ENCODE measurements at places on chromosomes 4 and X.

DNA sequence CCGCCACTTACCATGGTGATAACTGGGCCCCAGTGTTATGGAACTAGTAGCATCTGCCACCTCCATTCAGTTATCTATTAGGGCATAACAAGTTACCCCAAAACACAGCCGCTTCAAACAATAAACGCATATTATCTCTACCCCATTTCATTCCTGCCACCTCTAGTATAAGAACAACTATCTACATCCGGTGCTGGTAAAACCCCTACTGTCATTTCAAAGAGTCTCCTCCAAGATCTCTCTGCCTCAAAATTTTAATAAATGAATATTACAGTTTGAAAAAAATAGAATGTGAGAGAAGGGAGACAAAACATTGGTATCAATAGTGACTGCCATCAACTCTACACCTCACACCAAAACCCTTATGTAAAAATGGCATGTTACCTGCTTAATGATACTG lies 35.5 kb upstream of the RBPJ start:
- no peak for DNase-seq

- DNase-seq = no peak
These were observed 8.4 kb upstream of the SORCS2 start for GRCh38 chr4:7183780-7184460.

- peak; percentile 50 for DNase-seq
These were observed 843.4 kb downstream of the FSTL5 start for GRCh38 chr4:161320377-161320776.

GRCh38 chr4:145390571-145390970 lies 91.1 kb upstream of the SMAD1 start:
- no peak for DNase-seq

- peak; percentile 35 for DNase-seq
These were observed 71.8 kb downstream of the SUPT20HL2 start for GRCh38 chrX:24241822-24242648.

DNA sequence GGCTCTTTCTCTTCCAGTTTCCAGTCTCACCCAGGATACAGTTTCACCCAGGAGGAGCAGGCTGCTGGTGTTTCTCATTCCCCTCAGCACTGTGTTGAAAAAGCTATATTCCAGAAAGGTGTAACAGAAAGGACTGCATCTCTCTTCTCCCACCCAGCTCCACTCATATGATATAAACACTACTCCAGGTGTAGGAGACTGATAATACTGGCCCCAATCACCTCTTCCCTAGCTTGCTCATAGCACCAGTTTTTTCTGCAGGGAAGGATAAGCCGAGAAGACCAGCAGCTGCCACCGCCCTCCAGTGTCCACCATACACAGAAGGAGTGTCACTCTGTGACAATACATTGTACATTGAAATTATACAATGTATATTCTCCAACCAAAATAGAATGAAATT lies 105.5 kb upstream of the STK26 start:
- no peak for DNase-seq

- DNase-seq = no peak
These were observed 111.7 kb upstream of the RPS6KA3 start for GRCh38 chrX:20378233-20378920.

- no peak for DNase-seq
These were observed 142.0 kb downstream of the SLC10A7 start for GRCh38 chr4:146379744-146380143.

- peak; percentile 20 for DNase-seq
These were observed 65.3 kb downstream of the EGF start for GRCh38 chr4:109977854-109978501.

DNA sequence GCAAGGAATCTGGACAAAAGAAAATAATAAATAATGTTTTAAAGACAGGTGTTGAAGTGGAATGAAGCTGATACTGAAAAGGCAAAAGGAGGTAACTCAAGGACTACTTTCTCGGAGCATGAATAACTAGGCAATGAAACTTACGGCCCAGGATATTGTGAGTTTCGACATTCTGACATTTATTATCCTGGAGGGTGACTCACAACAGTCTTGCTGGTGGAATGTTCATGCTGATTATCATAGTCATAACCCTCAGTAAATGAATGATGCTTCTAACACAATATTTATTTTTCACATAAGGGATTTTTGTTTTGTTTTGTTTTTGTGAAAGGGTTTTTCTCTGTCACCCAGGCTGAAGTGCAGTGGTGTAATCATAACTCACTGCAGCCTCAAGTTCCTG lies 147.0 kb upstream of the HPGD start:
- no peak for DNase-seq

GRCh38 chr4:137299281-137299680 lies 233.0 kb downstream of the PCDH18 start:
- no peak for DNase-seq

DNA sequence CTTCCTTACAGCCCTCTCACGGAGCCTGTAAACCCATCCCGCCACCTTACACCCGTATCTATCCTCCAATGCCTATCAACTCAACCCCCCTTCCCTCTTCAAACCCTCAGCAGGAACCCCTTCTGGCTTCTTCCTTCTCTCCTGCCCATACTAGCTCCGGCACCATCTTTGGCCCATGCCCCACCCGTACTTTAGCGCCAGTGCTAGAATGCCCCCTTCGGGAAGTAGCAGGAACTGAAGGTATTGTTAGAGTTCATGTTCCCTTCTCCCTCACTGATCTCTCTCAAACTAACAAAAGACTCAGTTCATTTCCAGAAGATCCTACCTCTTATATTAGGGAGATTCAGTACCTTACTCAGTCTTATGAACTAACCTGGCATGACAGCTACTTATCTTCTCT lies 2.7 kb upstream of the UGT2B15 start:
- DNase-seq = no peak

DNA sequence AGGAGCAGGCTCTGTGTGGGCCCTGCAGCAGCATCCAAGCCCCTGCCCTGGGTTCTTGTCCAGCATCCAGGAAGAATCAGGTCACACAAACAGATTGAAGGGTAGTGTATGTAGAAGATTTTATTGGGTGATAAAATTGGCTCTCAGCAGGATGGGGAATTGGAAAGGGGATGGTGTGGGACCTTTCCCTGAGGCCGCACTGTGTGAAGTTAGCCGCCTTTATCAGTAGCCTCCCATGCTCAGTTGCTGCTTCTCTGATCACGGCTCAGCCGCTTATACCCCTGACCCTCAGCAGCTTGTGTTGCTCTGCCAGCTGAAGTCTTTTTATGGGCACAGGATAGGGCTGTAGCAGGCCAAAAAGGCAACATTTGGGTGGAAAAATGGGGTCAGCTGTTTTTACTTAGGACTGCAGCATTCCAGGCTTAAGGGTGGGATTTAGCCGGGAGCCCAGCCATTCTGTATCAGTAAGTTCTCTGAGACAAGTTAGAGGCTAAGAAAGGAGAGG lies 35.2 kb upstream of the CCNG2 start:
- DNase-seq = no peak

DNA sequence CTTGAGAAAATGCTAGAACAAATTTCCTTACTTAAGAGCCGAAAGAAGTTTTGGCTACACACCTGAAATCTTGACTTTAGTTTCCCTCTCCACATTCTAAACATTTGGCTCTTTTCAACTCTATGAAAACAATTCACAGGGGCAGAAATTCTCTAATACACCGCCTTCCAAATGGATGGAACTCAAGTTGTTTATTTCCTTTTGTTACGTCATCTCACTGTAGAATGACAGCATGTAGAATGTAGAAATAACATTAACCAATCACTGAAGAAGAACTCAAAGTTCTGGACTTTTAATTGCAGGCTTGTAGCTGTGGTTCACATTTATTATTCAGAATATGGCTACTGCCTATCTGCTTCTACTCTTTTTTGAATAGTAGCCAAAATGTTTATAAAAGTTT lies 1.9 kb downstream of the DMP1 start:
- no peak for DNase-seq

DNA sequence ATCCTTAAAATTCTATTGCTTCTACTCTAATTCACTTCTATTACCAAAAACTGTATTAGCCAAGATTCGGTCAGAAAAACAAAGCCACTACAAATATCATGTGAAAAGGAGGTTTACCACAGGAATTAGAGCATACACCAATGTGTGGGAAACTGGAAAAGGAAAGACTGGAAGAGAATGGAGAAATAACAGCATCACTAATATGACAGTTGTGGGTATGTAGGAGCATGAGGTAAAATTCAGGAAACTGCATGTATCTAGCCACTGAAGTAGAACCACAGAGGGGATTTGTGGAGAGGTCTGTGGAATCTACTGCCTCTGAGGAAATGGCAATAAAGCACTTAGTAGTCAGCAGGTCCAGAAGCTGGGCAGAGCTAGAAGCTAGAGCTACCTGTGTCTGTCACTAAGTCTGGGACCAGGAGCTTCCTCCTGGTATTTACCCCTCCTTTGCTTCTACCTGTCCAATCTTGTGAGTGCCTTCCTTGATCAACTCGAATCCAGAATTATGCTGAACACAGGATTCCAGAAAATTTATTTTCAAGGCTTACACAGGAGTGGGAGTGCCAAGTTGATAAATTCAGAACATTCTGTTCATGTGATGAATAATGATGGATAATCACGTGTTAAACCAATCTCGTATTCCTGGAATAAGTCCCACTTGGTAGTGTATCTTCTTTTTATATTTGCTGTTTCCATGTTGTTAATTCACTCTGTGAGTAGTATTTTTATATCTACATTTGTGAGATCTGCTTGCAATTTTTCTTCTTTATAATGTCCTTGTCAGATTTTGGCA lies 52.6 kb downstream of the NAF1 start:
- no peak for DNase-seq

DNA sequence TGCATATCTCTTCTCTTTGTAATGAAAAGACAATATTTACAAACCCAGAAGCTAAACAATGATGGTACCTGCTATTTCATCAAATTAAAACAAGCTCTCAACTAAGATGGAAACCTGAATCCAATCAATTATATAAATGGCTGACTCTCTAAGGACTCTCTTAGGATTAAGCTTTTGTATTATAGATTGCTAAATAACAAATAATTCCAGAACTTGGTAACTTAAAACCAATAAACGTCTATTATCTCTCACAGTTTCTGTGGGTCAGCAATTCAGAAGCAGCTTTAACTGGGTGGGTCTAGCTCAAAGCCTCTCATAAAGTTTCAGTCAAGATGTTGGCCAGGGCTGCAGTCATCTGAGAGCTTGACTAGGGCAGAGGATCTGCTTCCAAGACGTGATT lies 12.4 kb downstream of the PHKA2 start:
- DNase-seq = no peak

GRCh38 chr4:14157262-14157661 lies 529.7 kb upstream of the BOD1L1 start:
- DNase-seq = no peak

- DNase-seq = no peak
These were observed 37.9 kb downstream of the SUPT20HL2 start for GRCh38 chrX:24276015-24276414.

- no peak for DNase-seq
These were observed 38.3 kb downstream of the NDNF start for GRCh38 chr4:121034017-121034416.

DNA sequence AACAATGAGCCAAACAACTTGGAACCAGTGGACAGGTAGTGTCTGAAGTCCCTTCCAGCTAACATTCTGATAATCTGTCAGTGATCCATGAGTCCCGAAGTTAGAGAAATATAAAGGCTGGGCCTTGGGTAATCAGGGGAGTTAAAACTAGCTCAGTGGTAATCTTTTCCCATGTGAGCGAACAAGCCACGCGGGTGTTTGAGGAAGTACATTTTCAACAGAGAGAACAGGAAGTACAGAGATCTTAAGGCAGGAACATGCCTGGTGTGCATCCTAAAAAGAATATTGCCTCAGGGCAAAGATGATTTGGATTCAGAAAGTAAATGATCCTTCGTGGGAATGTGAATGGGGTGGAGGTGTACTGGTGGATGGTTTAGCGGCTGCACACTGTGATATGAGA lies 42.9 kb downstream of the FNIP2 start:
- DNase-seq = no peak

All from iPS-NIHi11 (cell line).